Progenitor cell of endocrine pancreas (in vitro differentiated cells): ENCODE measurements at places on chromosomes 4 and X.

DNA sequence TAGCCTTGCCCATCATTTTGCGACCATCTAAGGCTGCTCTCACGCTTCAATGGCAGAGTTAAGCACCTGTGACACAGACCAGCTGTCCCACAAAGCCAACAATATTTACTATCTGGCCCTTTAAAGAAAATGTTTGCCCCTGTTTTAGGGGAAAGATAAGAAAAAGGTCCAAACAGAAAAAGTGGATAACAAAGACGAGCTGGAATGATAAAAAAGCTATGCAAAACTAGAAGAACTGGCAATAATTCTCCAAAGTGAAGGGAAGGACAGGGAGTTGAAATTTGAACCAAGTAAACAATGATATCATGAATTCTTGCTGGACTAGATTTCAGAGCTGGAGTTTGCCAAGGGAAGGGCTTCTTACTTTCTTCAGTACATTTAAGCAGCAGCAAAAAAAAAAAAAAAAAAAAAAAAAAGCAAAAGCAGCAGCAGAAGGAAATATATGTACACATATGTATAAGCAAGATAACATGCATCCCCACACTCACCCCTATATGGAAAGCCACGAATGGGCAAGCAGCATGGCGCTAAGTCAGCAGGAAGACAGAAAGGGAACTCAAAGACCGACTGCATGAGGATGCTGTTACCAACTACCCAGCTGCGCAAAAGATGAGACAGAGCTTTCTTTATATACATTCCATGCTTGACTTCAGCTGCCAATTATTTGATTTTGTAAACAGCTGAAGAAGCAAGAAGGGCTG lies 12.5 kb downstream of the TRAPPC2 start:
- no peak for DNase-seq

DNA sequence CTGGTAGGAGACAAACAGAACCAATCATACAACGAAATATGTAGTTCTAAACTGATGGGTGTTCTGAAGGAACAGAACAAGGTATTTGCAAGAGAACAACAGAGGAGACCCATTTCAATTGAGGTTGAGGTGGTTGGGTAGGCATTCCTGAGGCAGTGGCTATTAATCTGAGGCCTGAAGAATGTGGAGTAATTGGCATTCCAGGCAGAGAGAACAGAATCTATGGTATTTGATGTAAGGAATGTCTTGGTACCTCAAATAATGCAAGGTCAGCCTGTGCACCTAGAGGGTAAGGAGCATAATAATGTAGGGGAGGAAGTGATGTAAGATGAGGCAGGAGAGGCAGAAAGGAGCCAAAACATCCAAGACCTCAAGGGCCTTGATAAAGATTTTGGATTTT lies 109.5 kb upstream of the TEX13C start:
- no peak for DNase-seq

DNA sequence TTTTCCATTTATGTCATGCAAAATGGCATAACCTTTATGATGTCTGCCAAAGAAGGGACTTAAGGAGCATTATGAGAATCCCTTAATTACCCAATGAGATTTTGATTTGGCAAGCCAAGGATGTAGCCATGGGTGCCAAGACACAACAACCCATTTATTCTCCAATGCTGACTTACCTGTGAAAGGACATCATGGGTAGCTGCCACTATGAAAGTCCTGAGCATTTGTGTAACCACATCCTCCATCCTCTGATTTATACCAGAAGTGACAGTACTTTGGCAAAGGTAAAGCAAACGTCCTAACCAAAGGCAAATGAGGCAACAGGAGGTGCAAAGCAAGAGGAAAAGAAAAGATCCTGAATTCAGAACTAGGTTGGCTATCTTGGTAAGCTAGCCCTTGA lies 87.3 kb upstream of the EMCN start:
- DNase-seq, result no peak

- no peak for DNase-seq
Observed at GRCh38 chrX:64437218-64437617, 42.0 kb upstream of the MTMR8 start.

DNA sequence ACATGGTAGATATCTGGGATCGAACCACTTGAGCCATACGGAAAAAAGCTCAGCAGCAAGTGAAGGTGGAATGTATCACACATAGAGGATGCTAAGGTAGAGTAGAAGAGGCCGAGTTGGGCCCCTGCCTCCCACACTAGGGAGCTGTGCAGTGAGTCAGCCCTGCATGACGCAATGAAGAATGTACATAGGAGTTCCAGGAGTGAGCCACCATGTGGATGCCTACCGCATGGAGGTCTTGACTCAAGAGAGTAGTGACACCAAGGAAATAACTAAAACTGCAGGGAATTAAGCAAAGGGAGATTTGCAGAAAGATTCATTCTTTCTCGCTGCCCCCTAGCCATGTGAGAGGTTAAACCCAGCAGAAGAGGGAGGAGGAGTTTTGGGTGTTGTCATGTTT lies 389.6 kb upstream of the IGFBP7 start:
- DNase-seq, result no peak

DNA sequence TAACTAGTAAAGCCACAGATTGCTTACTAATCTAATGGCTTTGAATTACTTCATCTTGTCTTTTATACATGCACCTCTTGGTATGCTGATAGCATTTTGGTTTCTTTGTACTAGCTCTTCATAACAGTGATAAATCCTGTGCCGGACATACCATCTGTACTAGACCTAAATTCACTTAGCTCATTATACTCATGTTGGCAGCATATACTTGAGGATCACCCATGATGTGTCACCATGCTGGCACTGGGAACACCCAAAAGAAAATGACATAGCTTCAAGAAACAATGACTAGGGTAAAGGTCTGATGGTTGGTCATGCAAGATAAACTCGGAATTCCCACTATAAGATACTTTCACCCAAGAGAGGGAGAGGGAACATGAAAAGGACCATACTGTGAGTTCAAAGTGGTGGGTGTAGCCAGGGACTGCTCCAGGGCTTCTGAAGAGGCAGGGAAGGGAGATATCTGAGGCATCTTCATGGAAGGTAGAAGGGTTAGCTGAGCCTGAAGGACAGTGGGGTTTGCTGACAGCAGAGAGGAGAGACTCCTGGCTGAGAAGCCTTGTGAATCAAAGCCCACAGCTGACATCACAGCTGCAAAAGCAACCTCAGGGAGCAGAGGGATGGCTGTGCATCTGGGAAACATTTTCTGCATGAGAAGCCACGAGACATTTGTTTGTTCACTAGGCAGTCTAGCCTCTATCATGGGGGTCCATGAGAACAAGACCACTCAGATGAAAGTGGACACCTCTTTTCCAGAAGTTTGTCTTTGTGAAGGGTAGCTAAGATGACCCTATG lies 314.2 kb downstream of the RAB28 start:
- no peak for DNase-seq

DNA sequence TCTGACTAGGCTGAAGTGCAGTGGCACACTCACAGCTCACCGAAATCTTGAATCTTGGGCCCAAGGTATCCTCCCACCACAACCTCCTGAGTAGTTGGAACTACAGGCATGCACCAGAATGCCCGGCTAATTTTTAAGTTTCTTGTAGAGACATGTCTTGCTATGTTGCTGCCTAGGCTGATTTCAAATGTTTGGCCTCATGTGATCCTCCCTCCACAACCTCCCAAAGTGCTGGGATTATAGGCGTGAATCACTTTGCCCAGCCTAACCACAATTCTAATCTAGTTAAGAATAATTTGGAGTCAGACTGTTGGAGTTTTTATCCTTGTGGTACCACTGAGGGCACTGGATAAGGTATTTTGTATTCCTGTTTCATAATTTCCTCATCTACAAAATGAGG lies 317.5 kb upstream of the AGA start:
- DNase-seq, result no peak

- no peak for DNase-seq
Observed at GRCh38 chr4:100641336-100641735, 123.5 kb upstream of the EMCN start.

GRCh38 chrX:42415636-42416035 lies 362.3 kb downstream of the PPP1R2C start:
- DNase-seq, result no peak

GRCh38 chr4:59969909-59970308 lies 1230.2 kb upstream of the ADGRL3 start:
- no peak for DNase-seq

DNA sequence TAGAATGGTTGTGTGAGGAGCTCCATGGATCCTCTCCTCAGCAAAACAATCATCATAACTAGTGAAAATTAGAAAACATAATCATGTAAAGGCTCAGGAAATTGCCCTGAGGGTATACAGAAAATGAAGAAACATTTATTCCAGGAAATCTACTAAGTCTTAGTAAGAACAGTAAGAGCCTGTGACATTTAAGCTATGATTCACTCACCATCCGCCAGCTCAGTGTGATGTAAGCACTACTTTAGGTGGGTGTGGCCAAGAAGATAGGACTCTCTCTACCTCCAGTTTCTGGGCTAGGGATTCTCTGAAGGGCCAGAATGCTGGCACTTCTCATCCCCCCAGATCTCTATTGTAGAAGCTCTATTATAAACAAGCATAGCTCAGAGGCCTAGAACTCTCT lies 147.5 kb downstream of the DLG3 start:
- no peak for DNase-seq
